ENCODE measurements at places on chromosomes 6 and 20. TPM values are rescaled to one million over a fixed set of nuclear protein-coding genes. Genes with fewer than 3 reads are reported as not detected.

The SH3BGRL2 gene
- total RNA-seq, result 0.20 TPM

The DYNLT2 gene
- 1.7 TPM for total RNA-seq

The HLA-DPA1 gene
- total RNA-seq, result 173 TPM

The HLA-DRB1 gene
- total RNA-seq, result 155 TPM

GRCh38 chr6:50007819-50008218 is 14.0 kb downstream of the DEFB110 start:
- no peak overlapping the region for H3K27ac ChIP-seq
- H3K4me1 ChIP-seq, result no peaks in the 10 kb centered on the region
- no peaks in the 10 kb centered on the region for H3K36me3 ChIP-seq
- H3K27me3 ChIP-seq, result no peaks in the 10 kb centered on the region
- DNase-seq, result no peak

DNA sequence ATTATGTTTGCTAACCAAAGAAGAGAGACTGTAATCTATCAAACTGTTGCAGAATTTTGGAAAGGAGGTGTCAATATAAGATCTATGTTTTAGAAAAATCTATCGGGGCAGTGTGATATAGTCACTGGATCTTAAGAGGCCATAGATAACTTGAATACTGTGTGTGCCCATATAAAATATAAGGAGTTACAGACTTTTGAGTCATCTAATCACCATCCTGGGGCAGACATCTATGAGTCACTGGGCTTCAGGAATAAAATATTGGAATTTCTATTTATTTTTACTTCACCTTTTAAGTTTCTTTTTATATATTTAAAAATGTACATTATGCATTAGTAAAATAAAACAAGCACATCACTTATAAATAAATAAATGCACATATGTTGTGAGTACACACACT is 509.3 kb upstream of the MAN1A1 start:
- peaks cover 11% of the 10 kb centered on the region for H3K4me1 ChIP-seq
- DNase-seq, result no peak
- no peaks in the 10 kb centered on the region for H3K36me3 ChIP-seq
- no peaks in the 10 kb centered on the region for H3K27me3 ChIP-seq
- no peak overlapping the region for H3K4me3 ChIP-seq

GRCh38 chr6:140138311-140139010 is 764.0 kb upstream of the CITED2 start:
- H3K4me1 ChIP-seq, result no peaks in the 10 kb centered on the region
- H3K27ac ChIP-seq, result no peak overlapping the region
- no peak overlapping the region for H3K4me3 ChIP-seq
- DNase-seq, result no peak

- H3K27ac ChIP-seq, result no peak overlapping the region
- no peaks in the 10 kb centered on the region for H3K27me3 ChIP-seq
- peaks cover 5% of the 10 kb centered on the region for H3K4me1 ChIP-seq
- H3K4me3 ChIP-seq, result no peak overlapping the region
- no peak for DNase-seq
Observed at GRCh38 chr20:25372584-25373336, 17.9 kb downstream of the ABHD12 start.

DNA sequence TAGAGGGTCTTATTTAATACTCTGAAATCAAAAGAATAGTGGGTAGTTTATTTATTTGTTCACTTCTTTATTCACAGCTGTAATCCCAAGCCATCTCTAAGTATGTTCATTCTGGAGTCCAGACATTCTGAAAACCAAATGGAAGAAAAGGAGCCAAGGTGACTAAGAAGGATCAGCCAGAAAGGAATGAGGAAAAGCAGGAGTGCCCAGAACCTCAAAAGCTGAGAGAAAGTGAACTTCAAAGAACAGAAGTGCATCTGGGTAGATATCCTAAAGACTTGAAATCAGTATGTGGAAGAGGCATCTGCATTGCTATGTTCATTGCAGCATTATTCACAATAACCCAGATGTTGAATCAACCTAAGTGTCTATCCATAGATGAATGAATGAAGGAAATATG is 94.8 kb downstream of the VIP start:
- no peak for DNase-seq
- no peaks in the 10 kb centered on the region for H3K36me3 ChIP-seq
- H3K4me1 ChIP-seq, result no peaks in the 10 kb centered on the region
- H3K4me3 ChIP-seq, result no peak overlapping the region
- H3K27ac ChIP-seq, result no peak overlapping the region

- no peaks in the 10 kb centered on the region for H3K36me3 ChIP-seq
- no peak for DNase-seq
- H3K4me3 ChIP-seq, result no peak overlapping the region
- no peak overlapping the region for H3K27ac ChIP-seq
- peaks cover 19% of the 10 kb centered on the region for H3K4me1 ChIP-seq
Observed at GRCh38 chr6:3205913-3206312, 21.5 kb downstream of the TUBB2B start.

DNA sequence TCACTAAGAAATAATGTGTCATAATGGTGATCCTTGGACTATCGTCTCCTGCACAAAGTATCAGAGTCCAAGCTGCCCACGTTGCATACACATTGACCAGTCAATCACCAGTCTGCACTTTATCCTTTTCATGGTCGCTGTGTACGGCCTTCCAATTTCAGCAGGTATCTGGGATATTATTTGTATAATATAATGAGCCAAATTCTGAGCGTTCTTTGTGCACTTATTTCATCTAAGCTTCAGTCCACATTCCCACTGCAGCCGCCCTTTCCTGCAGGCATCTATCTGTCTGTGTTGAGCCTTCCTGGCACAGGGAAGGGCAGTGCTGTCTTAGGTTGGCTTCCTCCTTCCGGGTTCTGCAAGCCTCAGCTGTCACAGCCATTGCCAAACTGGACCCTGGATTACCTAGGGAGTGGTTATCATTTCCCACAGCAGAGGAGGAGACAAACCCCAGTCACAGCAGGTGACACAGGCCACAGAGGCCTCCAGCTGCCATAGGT is 174.3 kb downstream of the TTLL2 start:
- H3K27me3 ChIP-seq, result no peaks in the 10 kb centered on the region
- no peaks in the 10 kb centered on the region for H3K4me1 ChIP-seq
- DNase-seq, result no peak
- H3K4me3 ChIP-seq, result no peak overlapping the region
- H3K36me3 ChIP-seq, result no peaks in the 10 kb centered on the region
- no peak overlapping the region for H3K27ac ChIP-seq

DNA sequence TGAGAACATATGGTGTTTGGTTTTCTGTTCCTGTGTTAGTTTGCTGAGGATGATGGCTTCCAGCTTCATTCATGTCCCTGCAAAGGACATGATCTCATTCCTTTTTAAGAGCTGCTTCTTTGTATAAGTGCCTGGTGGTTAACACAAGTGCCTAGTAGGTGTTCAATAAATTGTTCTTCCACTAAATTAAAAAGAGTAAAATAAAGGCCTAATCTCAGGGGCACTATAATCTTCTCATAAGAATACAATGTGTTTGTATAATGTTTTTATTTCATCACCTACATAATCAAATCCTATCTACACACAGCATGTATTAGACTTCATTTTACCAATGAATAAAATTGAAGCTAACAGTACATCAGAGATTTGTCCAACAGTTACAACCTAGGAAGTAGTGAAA is 252.7 kb downstream of the KHDC1L start:
- H3K4me1 ChIP-seq, result peaks cover 5% of the 10 kb centered on the region
- H3K27me3 ChIP-seq, result no peaks in the 10 kb centered on the region
- H3K27ac ChIP-seq, result no peak overlapping the region
- H3K4me3 ChIP-seq, result no peak overlapping the region
- no peaks in the 10 kb centered on the region for H3K36me3 ChIP-seq

DNA sequence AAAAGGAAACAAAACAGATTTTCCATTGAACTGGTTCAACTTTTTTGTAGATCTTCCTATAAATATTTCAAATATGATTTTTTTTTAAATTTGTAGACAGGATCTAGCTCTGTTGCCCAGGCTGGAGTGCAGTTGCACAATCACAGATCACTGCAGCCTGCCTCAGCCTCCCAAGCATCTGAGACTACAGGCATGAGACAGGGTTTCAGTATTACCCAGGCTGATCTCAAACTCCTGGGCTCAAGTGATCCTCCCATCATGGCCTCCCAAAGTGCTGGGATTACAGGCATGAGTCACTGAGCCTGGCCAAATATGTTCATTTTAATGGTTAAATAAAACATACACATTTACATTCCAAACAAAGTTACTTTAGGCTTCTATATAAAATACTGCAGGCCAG is 33.6 kb downstream of the SAMHD1 start:
- no peak overlapping the region for H3K4me3 ChIP-seq
- H3K27me3 ChIP-seq, result no peaks in the 10 kb centered on the region
- no peak overlapping the region for H3K27ac ChIP-seq
- DNase-seq, result no peak

DNA sequence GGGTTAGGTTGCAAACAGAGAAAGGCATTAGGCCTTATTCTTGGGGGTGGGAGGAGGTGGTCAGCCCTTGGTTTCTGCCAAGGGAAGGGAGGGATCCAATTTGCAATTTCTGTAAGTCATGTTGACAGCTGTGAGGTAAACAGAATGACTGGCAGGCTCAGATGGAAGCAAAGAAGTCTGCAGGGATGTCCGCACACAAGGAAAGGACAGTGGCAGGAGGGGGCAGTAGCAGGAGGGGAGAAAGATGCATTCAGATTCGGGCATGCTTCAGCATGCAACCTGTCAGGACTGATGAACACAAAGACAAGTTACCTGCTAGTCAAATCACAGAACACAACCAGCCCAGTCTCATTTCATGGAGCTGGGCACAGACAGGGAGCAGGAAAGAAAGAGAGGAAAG is 217.9 kb upstream of the FOXA2 start:
- H3K4me3 ChIP-seq, result no peak overlapping the region
- H3K27me3 ChIP-seq, result no peaks in the 10 kb centered on the region
- no peak for DNase-seq
- H3K27ac ChIP-seq, result no peak overlapping the region

DNA sequence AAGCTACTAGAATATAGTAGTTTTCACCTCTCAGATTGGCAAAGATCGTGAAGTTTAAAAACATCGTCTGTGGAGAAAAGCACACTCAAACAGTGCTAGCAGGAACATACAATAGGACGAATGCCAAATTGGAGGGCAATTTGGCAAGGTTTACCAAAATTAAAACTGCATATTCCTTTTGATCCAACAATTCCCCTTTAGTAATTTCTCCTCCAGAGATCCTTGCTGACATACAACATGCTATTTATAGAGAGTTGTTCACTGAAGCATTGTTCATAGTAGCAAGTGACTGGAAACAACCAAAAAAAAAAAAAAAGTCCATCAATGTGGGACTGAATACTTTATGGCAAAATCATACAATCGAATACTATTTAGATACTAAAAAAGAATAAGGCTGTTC is 202.2 kb downstream of the ATXN1 start:
- no peak overlapping the region for H3K4me3 ChIP-seq
- no peak for DNase-seq
- peaks cover 18% of the 10 kb centered on the region for H3K36me3 ChIP-seq
- no peak overlapping the region for H3K27ac ChIP-seq
- no peaks in the 10 kb centered on the region for H3K27me3 ChIP-seq
- peaks cover 2% of the 10 kb centered on the region for H3K4me1 ChIP-seq

- H3K27me3 ChIP-seq, result no peaks in the 10 kb centered on the region
- H3K36me3 ChIP-seq, result no peaks in the 10 kb centered on the region
- no peak overlapping the region for H3K27ac ChIP-seq
- DNase-seq, result no peak
- peaks cover 4% of the 10 kb centered on the region for H3K4me1 ChIP-seq
Observed at GRCh38 chr20:1577906-1578305, 20.4 kb upstream of the SIRPD start.

DNA sequence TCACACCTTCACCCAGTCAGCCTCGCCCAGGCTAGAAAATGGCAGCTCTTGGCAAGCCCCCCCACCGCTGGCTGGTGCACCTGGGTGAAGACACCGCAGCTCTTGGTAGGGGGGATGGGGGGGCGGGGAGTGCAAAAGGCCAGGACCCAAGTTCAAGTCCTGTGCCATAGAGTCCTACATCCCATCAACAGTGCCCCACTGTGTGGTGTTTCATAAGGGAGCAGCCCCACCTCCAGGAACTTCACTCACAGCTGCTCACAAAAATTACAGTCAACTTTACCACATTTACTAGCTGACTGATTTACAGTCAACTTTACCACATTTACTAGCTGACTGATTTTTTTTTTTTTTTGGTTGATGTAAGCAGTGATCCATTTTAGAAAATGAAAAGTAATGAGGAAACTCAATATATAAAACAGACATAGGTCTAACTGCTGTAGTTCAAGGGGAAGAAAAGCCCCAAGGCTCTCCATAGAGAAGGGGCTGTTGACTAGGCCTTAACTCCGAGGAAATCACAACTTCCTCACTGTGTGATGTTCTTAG is 208.9 kb upstream of the SNX9 start:
- H3K36me3 ChIP-seq, result no peaks in the 10 kb centered on the region
- no peak for DNase-seq
- no peak overlapping the region for H3K27ac ChIP-seq
- H3K27me3 ChIP-seq, result no peaks in the 10 kb centered on the region

DNA sequence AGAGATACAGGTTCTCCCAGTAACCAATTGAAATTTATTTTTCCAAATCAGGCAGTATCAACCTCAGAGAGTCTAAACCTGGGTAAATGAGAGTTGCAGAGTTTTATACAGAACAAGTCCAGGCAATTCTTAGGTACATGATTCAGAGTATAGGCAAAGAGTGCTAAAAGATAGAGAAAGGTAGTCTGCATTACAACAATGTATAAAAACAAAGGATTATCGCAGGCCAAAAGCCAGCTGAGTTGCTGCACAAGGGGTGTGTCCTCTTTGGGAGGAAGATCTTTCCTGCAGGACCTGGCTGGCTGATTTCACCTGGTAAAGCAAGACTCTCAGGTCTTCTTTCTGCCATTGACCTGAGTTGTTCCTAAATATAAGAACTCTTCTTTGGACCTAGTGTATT is 48.9 kb upstream of the ECHDC1 start:
- H3K27me3 ChIP-seq, result peaks cover 2% of the 10 kb centered on the region
- H3K36me3 ChIP-seq, result no peaks in the 10 kb centered on the region
- no peaks in the 10 kb centered on the region for H3K4me1 ChIP-seq
- H3K27ac ChIP-seq, result no peak overlapping the region
- no peak overlapping the region for H3K4me3 ChIP-seq

DNA sequence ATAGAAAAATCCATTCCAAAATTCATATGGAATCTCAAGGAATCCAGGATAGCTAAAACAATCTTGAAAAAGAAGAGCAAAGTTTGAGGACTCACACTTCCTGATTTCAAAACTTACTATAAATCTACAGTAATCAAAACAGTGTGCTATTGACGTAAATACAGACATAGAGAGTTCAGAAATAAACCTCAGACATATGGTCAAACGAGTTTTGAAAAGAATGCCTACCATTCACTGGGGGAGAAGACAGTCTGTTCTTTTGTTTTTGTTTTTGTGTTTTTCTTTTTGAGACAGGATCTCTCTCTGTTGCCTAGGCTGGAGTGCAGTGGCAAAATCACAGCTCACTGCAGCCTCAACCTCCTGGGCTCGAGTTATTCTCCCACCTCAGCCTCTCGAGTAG is 25.3 kb upstream of the PROKR2 start:
- no peak overlapping the region for H3K27ac ChIP-seq
- no peak for DNase-seq
- no peak overlapping the region for H3K4me3 ChIP-seq
- H3K36me3 ChIP-seq, result no peaks in the 10 kb centered on the region
